ENCODE measurements at places on chromosomes 3 and 15.

DNA sequence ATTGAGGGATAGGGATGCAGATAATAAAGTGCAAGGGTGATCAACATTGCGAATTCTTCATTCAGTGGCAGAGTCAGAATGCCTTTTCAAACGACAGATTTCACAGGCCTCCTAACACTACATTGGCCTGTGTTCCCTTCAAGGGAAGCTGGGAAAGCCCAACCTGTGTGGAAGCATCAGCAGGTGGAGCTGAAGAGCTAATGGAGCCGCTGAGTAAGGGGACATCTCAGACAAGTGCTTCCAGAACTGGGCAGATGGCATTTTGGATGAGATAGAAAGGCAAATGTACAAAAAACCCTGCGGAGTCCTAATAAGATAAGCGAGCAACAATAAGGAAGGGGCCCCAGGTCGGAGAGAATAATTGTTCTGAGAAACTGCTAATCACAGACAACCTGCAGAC is 8.5 kb upstream of the SLC24A5 start:
- DNase-seq: no peak

- no peak for DNase-seq
Measured at GRCh38 chr3:196981657-196982056, 13.0 kb upstream of the PIGZ start.

GRCh38 chr3:15519096-15519495 is 2.4 kb downstream of the COLQ start:
- DNase-seq: no peak

DNA sequence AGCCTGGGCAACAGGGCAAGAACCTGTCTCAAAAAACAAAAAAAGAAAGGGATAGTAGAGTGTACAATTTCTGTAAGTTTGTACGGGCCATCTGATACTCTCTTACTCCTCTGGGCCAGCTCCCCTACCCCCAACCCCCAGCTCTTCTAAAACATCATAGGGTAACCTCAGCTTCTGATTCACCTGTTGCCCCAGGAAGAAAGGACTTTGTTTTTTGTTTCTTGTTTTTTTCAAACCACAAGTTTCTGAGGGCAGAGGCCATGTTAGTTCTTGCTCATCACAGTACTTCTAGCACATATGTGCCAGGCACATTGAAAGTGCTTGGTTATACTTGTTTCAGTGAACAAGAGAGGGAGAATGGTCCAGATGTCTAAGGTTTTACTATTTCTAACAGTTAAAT is 20.2 kb downstream of the ATOSA start:
- no peak for DNase-seq

DNA sequence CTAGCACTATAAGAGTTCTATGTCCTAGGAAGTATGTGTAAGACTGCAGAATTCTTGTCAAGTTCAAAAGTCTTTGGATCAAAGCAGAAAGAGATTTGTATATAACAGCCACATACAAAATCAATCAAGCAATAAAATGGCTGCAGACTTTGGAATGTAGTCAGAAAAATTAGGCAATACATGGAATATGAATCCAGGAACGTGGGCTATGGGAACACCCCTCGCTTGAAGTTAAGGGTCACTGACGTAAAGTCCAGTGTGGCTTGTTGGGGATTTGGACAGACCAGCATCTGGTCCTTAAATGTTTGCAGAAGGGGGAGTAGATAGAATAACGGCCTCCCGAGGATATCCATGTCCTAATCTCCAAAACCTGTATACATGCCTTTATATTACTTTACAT is 178.6 kb downstream of the ADAMTS9 start:
- no peak for DNase-seq

GRCh38 chr3:48629894-48630293 is 5.4 kb downstream of the SLC26A6 start:
- no peak for DNase-seq

GRCh38 chr3:8875836-8876235 is 87.4 kb downstream of the RAD18 start:
- DNase-seq: no peak

- no peak for DNase-seq
Measured at GRCh38 chr3:38353151-38353550, 6.6 kb downstream of the XYLB start.

DNA sequence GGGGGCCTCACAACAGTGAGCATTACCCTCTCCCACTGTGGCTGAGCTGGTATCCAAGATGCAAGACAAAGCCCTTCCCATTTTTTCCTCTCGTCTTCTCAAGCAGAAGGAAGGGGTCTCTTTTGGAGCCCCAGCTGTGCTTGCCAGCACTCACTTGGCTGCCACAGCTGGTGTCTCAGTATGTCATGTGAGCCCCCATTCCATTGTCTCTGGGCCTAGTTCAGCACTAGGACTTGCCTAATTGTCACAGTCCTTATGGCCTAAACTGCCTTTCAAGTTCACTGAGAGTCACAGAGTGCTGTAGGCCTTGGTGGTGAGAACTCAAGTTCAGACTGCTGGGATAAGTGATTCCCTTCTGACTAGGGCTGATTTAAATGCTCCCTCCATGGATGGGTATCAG is 89.8 kb downstream of the ARHGEF26 start:
- no peak for DNase-seq

DNA sequence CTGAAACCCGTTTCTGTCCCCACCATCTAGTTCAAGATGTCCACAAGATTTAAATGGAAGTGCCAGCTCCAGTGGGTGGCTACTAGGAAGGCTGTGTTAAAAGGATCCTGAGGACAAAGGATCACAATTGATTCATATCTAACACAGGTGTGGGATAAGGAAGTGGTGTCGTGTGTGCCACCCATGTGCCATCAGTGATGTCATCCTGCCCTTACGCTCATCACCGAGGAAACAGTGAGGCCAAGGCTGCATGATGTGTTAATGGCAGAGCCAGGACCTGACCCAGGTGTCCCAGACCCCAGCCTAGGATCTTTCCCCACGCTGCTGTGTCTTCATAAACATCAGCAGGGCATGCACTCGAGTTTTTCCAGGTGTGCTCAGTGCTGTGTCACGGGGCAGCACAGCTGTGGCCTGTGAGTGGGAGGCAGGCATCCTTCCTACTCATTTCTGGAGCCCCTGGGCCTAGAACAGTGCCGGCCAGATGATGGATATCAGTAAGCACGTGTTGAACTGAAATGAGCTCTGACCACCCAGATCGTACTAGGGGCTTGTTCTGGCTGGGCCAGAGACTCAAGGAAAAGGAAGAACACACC is 10.6 kb upstream of the TGM5 start:
- DNase-seq: no peak

DNA sequence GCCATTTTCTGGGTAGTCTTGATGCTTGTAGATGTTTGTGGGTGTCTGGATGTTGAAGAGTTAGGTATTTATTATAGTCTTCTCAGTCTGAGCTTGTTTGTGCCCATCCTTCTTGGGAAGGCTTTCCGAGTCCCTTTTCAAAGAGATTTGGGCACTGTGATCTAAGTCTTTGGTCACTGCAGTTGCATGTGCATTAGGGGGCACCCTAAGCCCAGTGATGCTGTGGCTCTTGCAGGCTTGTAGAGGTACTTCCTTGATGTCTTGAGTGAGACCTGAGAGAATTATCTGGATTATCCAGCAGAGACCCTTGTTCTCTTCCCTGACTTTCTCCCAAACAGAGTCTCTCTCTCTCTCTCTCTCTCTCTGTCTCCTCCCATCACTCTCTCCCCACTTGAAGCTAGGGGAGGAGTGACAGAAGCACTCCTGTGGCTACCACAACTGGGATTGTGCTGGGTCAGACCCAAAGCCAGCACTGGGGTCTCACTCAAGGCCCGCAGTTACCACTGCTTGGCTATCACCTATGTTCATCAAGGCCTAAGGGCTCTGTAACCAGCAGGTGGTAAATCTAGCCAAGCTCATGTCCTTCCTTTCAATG is 68.5 kb downstream of the TMCO5A start:
- DNase-seq: no peak

GRCh38 chr3:141256820-141257219 is 25.2 kb downstream of the PXYLP1 start:
- DNase-seq: no peak

GRCh38 chr3:129577366-129577765 is 29.1 kb downstream of the PLXND1 start:
- peak; percentile 31 for DNase-seq

GRCh38 chr3:32226875-32227500 is 11.5 kb upstream of the CMTM8 start:
- DNase-seq: no peak

DNA sequence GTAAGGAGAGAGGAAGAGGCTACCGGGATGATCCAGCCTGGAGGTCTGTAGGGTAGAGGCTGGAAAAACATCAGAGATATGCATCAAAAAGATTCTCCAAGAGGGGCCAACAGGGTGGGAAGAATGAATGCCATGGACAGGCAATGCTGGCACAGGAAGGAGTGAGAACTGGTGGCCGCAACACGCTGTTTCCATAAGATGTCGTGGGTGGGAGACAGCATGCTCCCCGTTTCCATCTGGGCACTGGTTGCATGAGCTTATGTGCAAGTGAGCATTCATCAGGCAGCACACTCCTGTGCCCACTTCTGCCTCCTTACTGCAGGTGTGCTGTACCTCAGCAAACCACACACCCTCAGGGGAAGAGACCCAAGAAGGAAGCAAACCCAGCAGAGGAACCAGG is 59.4 kb downstream of the GABRB3 start:
- DNase-seq: no peak

DNA sequence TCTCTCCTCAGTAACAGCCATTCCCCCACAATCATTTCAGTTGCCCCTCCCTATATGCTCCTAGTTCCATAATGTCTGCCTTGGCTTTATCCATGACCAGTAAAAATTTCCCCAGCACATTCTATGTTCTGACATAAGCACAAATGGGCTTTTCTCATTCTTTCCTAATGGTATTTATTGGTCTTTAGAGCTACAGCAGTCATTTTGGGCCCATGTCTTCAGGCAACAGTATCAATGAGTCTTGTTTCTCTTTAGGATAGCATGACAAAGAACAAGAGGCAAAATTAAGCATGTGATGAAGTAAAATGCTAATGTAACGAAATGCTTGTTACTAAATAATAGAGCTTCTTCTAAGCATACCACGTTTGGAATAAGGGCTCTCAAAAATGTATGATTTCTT is 8.2 kb downstream of the DPP8 start:
- no peak for DNase-seq

- DNase-seq: no peak
Measured at GRCh38 chr3:125190786-125191185, 21.8 kb downstream of the SLC12A8 start.

DNA sequence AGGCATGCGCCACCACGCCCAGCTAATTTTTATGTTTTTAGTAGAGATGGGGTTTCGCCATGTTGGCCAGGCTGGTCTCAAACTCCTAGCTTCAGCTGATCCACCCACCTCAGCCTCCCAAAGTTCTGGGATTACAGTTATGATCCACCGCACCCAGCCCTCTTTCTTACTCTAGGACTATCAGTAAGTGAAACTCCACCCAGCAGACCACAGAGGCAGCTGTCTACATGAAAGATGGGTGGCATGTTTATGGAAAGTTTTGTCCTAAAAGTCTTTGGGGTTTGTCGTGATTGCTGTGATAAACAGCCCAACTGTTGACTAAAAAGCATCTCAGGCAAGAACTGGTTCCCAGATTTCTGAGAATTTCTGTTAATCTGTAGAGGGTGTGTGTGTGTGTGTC is 10.9 kb downstream of the ARL6IP5 start:
- DNase-seq: no peak

DNA sequence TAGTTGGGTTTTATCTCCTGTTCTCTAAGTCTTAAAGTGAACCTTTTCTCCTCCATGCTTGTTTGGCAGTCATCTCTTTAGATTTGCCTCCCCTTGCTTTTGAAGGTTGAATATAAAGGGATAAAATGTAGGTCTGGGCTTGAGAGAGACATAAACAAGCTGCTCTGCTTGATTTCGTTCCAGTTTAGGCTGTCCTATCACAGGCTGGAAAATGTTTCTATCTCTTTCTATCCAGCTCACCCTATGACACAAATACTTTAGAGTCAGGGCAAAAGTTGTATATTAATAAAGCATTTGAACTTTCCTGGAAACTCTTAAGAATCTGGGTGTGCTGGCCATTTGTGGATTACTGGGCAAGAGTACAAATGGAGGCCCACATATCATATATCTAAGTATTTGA is 29.5 kb upstream of the ZBBX start:
- DNase-seq: no peak

- DNase-seq: no peak
Measured at GRCh38 chr3:57152151-57153143, 12.7 kb downstream of the IL17RD start.

DNA sequence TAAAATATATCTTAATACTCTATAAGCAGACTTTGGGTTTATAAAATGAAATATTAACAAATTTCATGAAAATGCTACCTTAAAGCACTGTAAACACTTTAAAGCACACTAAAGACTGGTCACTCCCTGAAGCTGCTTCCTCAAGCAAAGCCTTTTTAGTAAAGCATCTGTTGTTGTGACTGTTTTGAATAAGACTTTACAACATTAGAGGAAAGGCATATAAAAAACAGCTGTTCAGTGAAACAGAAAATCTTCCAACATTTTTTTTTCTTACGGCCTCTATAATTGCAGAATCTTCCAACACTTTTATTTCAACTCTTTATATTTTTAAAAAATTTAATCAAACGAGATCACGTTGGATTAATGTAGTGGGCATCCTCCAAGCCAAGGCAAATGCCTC is 48.1 kb downstream of the GRK7 start:
- DNase-seq: no peak

DNA sequence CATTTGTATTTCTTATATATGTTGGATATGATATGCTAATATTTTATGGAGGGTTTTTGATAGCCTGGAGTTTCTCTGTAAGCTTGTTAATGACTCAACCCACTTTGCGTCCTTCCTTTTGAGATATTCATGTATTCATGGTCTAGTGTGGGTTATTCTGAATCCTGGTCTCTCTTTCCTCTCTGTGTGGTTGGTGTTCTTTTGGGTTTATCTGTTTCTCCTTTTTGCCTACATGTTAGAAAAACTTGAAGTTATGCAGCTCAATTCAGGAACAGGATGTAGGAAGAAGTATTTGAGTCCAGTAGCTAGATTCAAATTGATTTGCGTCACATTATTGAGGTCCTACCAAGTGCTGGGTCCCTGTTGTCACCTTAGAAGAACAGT is 28.1 kb downstream of the CMTM7 start:
- DNase-seq: no peak

DNA sequence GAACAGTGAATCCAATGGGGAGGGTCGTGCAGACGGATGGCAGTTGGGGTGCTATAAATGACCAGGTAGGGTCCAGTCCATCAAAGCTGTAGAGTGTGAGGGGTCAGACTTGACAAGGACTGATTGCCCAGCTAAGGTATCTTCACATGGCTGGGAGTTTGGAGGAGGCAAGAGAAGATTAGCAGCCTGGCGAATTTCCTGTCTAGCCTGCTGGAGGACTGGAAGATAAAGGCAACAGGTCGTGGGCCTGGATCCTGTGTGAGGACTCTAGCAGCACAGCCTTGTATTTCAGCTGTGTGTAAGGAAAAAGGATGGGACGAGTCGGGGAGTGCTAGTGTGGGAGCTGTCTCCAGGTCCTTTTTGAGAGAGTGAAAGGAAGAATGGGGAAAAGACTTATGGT is 17.6 kb downstream of the CCR5AS start:
- no peak for DNase-seq

- no peak for DNase-seq
Measured at GRCh38 chr3:62149962-62150361, 223.4 kb downstream of the FEZF2 start.

- no peak for DNase-seq
Measured at GRCh38 chr15:63402498-63403253, 21.0 kb upstream of the CA12 start.

Measured in anterior cingulate cortex (tissue), 58 donors.